Head of caudate nucleus (tissue), 42 donors: ENCODE measurements at places on chromosomes 7 and 10.

GRCh38 chr10:30348378-30348776, 701 bp downstream of the MTPAP start:
- no peak for DNase-seq

GRCh38 chr7:93205046-93205445, 21.2 kb downstream of the HEPACAM2 start:
- DNase-seq = no peak

DNA sequence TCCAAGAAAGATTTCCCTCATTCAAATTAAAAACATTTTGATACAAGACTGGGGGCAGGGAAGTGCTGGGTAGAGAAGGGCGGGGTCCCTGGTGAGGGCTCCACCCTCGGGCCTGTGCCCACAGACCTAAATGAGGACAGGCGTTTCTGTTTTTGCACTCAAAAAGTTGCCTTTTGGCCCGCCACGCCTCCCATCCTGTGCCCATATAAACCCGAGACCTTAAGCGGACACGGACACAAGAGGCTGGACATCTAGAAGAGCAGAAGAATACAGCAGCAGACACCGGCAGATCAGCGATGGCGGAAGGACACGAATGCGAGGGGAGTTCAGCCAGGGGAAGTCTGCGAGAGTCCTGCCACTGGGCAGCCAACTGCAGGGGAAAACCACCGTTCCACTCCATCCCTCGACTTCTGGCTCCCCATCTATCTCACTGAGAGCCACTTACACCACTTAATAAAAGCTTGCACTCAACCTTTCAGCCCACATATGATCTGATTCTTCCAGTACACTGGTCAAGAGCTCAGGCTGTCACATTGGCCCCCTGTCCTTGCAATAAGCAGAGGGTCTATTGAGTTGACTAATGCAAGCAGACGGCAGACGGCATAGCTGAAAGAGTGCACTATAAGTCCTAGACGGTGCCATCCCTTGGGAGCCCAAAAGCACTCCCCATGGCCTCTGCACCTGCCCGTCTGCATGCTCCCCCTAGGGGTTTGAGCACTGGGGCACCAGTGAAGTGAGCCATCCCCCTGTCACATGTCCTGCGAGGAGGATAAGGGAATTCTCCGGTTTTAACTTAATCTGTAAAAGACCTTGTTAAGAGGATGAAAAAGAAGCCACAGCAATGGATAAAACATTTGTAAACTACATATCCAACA, 181.8 kb upstream of the PRSS1 start:
- DNase-seq = no peak

GRCh38 chr10:60171436-60172013, 218.2 kb downstream of the ANK3 start:
- DNase-seq = no peak

DNA sequence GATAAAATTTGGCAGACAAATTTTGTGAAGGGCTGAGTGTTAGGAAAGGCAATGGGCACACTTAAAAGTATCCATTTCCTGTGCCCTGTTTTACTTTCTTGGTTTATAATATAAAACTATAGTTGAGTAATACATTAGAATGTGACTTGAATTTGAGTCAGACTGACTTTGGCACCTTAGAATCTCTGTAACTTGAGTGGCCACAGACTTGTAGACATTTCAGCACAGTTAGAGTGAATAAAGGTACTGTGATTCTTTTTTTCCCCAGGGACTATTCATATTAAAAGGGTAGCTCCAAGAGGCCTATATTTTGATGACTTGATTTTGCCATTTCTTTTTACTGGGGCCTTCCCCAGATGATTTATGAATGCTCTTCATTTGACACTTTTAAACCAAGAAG, 22.4 kb downstream of the GBF1 start:
- DNase-seq = no peak

GRCh38 chr7:30458311-30458710, 20.3 kb downstream of the NOD1 start:
- no peak for DNase-seq

- DNase-seq = no peak
Observed at GRCh38 chr10:63145782-63146181, 12.7 kb downstream of the NRBF2 start.

DNA sequence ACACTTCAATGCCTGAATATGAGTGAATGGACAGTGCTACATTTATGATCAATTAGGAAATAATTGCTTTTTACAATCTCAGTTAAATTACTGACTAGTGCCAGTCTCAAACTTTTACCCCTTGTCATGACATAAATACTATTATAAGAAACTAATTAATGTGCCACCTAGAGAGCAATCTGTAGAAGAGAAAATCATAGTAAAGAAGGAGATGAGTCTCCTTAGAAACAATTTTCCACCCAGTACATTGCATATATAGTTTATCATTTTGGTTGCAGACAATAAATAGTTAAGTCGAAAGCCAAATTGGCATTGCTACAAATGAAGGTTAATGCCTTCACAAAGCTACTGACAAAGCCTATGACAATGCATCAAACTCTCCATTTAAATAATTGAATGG, 68.6 kb downstream of the SLC13A1 start:
- no peak for DNase-seq

DNA sequence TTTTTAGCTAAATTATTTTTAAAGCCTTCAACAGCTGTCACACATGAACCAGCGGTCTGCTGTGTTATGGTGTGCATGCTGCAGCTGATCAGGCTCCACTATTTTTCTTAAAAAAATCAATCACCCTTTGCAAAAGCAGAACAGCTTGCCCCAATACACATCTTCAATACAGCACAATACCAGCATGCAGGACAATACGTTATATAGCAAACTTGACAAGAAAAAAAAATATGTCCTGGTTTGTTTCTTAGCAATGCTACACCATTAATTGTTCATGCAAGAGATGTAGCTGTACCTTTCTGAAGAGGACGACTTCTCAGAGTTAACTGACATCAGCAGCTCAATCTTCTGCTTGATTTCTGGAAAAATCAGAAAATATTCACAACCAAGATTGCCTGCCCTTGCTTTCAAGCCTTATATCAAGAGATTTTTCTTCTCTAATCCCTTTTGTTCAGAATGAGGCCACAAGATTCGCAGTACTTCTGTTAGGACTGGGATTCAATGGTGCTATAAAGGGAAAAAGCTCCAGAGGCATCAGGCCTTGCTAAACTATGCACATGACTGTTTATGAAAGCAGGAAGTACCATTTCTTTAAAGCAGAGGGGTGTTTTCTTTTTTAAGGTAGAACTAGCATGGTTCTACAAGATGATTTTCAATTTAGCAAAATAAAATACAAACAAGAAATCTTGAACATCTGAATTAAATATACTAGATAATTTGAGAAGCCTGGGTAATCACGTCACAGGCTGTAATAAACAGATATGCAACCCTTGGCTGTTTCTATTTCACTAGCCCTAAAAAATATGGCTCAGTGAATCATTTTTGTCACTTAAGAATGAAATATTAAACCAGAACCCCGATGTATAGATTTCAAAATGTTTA, 120.0 kb downstream of the SRPK2 start:
- no peak for DNase-seq

DNA sequence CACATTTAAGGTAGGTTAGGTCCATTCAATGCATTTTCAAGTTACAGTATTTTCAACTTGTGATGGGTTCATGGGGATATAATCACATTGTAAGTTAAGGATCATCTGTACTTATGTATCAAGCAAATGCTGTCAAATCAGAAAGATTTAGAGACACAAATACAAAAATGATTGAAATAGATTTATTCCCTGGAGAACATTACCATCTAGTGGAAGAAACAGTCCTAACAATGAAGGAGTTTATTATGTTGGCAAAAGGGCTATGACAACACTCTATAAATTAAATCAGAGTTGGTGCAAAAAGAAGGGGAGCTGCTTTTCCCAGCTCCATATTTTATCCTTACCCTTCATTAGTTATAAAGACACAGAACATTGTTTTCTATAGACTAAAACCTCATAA, 69.0 kb downstream of the PRSS58 start:
- DNase-seq = no peak

- no peak for DNase-seq
Observed at GRCh38 chr10:75672842-75673241, 241.4 kb downstream of the LRMDA start.

GRCh38 chr10:129809841-129810240, 154.2 kb downstream of the EBF3 start:
- DNase-seq = no peak

- no peak for DNase-seq
Observed at GRCh38 chr7:107915541-107915940, 24.6 kb downstream of the DLD start.

DNA sequence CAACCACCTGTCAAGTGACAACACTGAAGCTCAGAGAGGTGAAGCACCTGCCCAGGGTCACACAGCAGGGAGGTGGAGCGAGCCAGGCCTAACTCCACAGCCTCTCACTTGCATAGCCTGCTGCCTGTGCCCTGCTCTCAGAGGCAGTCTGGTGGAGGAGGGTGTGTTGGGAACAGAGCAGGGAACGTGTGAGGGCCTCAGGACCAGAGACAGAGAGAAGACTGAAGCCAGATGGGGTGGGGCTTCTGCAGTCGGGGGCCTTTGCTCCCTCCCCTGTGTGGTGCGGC, 114.0 kb downstream of the PTPN20 start:
- DNase-seq = no peak

DNA sequence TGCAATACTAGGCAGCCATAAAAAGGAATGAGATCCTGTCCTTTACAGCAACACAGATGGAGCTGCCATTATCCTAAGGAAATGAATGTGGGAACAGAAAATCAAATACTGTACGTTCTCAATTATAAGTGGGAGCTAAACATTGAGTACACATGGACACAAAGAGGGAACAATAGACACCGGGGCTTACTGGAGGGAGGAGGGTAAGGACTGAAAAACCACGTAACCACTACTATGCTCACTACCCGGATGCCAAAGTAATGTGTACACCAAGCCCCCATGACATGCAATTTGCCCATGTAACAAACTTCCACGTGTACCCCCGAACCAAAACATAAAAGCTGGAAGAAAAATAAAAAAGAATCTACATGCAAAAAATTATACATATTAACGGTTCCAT, 587.0 kb downstream of the PARD3 start:
- DNase-seq = no peak

- no peak for DNase-seq
Observed at GRCh38 chr7:37297546-37297945, 151.1 kb downstream of the ELMO1 start.

GRCh38 chr10:103549349-103549685, 55.8 kb downstream of the NEURL1 start:
- DNase-seq = no peak

DNA sequence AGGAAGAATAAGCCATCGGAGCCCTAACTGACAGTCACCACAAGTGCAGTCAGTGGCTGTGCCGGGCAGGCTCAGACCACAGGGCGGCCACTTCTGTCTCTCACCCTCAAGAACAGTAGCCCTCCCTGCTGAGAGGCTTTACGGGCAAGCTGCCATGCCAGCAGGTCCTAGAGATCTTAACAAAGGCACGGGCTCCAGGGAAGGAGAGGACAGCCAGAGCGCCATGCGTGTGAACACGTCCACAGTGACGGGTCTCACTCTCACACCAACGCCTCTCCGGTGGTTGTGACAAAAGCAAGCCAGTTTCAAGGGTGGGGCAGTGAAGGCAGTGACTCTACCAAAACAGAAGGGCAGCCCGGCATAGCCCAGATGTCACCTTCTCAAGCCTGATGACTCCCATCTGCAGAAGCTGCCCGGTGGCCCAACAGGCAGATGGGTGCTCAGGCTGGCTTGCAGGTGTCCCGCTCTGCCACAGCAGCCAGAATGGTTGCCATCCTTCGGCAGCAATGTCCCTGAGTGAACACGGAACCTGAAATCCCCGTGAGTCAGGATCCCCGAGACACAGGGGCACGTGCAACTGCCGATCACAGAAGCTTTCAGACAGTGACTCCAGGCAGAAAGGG, 102.0 kb downstream of the FAM53B start:
- DNase-seq = no peak

- DNase-seq = no peak
Observed at GRCh38 chr10:77919713-77920108, 6.8 kb downstream of the DLG5 start.

GRCh38 chr7:146321301-146321700, 204.7 kb downstream of the CNTNAP2 start:
- DNase-seq = no peak
